D341Med (cell line): ENCODE measurements at places on chromosomes 16 and 17.

DNA sequence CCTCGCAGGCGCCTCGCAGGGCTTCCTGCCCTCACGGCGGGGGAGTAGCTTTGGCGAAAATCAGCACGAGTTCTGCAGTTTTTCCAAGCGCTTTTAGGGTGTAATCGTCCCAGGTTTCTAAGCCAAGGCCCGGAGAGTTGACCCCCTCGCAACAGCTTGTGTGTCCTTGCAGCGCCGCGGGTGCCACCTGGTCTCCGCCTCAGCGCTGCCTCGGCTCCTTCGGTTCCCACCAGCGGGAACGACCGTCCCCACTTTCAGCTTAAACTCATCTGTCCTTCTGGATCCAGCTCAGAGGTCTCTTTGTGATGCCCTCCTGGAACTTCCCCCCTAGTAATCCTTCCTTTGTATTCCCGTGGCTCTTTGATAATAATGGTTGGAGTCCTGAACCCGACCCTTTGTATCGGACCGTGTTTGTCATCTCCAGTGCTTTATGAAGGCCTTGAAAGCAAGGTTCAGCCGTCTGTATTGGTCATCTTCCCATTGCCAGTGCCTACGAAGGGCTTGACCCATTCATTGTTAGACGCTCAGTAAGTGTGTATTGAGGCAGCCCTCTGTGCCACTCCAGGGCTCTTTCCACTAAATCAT, 858 bp upstream of the SMARCE1 start:
- DNase-seq: no peak

GRCh38 chr17:80034791-80035686, 633 bp downstream of the TBC1D16 start:
- DNase-seq: peak; percentile 34

DNA sequence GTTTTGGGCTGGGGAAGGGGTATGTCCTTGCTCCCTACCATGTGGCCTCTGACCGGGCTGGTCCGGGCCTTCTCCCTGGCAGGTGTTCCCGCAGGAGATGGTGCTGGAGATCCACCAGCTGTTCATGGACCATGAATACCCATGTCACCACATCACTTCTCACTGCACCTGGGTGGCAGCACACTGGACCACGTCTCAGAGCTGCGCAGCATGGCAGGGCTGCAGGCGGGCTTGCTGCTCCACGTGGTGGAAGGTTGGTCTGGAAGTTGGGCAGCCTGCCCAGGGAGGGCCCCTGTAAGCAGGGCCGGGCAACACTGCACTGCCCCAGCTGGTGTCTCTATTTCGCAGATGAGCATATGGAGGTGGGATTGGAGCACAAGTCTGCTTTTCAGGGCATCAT, 169.5 kb upstream of the ZNF267 start:
- no peak for DNase-seq

DNA sequence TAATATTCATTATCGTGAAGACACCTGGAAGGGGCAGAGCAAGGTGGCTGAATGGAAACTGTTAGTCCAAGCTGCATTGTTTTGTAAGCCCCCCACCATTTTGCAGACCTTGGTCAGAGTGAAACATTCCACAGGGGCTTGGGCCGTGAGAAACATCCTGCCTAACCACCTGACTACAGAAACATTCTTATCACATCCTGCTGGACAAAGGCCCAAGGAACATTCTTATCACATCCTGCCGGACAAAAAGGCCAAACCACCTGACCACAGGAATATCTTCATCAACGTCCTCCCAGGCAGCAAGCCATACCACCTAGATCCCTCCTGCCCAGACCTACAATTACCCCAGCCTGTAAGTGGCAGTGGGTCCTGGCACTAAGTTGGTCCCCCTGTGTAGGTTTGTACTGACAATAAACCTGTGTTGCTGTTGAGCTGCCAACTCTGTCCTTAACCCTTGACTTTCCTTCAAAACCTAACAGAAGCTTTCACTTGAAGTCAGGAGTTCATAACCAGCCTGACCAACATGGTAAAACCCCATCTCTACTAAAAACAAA, 19.6 kb downstream of the ATF7IP2 start:
- DNase-seq: no peak

GRCh38 chr16:19655242-19655777, 62.7 kb downstream of the KNOP1 start:
- DNase-seq: no peak

DNA sequence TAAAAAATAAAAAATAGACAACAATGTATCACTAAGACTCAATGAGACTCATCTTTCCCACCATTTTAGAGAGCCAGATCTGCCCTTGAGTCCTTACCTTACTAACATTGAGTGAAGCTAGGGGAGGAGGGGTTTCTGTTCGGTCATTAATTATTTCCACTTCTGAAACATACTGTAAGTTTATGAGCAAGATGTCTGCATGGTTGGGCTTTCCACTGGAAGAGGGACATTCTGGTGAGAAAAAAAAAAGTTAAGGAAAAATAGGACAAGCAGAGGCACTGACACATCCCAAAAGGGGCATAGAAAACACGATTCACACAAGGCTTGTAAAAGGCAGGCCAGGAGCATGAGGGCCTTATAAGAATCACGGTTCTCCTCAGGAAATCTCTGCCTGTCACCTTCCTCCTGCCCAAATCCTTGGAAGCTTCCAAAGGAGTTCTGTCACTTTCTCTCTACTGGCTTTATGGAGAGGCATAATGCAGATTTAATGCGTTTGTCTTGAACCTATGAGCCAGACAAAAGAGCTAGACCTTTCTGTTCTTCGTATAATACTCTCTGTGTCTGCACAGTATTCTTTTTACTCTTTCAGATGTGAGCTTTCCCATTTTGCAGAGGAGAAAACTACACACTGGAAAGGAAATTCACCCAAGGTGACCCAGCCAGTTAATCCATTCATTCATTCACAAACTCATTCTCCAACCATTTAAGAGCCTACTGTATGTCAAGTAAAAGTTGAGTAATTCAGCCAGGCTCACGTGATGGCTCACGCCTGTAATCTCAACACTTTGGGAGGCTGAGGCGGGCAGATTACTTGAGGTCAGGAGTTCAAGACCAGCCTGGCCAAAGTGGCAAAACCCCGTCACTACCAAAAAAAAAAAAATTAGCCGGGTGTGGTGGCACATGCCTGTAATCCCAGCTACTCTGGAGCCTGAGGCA, 2.5 kb downstream of the LSM12 start:
- no peak for DNase-seq
